ENCODE measurements at places on chromosomes 1 and 21. TPM values are rescaled to one million over a fixed set of nuclear protein-coding genes. Genes with fewer than 3 reads are reported as not detected.

DNA sequence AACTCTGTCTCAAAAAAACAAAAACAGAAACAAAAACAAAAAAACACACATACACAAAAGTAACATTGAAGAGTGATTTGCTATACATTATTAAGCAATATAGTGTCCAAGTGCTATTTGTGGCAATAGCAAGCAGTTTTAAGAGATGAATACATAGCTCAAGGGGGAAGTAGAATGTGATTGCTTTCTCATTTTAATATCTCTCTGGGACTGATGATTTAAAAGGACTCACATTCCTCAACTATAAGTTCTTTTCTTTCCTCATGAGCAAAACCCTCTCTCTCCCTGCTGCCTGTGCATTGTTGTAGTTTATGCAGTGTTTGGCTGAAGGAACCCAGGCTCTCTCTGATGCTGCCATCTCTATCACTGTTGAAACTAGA lies 47.0 kb upstream of the CSF1 start:
- DNase-seq = no peak

DNA sequence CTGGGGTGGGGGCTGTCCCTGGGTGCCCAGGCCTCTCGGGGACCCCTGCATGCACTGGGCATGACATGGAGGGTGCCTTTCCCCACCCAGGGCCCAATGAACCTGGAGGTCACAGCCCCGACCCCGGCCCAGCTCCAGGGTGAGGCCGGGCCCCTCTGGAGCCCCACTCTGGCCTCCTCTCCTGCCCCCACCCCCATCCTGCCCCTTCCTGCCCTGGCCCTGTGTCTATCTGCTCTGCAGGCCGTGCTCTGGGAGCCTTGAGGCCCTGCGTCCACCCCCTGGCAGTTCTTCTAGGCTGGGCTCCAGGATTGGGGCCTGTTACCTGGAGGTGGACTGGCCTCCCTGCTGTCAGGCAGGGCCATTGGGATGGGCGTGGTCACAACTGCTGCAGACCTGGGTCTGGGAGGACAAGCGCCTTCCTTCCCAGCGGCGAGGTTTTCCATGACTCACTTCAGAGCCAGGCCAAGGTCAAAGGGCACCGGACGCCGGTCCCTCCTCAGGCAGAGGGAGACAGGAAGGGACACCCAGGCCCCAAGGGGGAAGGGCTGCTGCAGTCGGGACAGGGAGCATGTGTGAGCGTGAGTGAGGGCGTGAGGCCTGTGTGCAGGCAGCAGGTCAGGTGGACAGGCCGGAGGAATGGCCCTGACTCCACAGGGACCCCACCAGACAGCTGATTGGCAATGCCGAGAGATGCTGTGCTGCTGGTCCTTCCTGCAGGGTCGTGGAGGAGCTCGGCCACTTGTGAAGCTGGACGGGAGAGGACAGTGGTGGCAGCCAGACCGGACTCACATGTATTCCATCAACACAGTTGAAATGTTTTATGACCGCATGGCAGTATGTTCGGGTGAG lies 31.1 kb upstream of the POFUT2 start:
- DNase-seq = peak; percentile 40

DNA sequence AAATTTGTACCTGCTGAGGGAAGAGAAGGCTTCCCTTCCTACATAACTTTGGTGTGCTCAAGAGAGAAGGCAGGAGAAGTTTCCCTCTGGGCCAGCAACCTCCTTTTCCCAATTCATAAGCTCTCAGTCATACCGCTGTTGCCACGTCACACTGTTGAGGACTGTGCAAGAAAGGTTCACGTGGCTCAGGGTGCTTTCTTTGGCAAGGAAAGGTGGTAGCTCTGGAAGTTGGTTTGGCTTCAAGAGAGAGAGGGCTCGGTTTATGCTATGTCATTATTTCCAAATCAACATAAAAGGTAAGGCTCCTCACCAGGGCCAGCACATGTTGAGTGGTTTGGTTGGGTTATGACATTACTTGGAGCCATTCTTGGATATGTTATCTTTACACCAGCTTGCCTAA lies 77.3 kb downstream of the TNFSF18 start:
- DNase-seq = no peak

DNA sequence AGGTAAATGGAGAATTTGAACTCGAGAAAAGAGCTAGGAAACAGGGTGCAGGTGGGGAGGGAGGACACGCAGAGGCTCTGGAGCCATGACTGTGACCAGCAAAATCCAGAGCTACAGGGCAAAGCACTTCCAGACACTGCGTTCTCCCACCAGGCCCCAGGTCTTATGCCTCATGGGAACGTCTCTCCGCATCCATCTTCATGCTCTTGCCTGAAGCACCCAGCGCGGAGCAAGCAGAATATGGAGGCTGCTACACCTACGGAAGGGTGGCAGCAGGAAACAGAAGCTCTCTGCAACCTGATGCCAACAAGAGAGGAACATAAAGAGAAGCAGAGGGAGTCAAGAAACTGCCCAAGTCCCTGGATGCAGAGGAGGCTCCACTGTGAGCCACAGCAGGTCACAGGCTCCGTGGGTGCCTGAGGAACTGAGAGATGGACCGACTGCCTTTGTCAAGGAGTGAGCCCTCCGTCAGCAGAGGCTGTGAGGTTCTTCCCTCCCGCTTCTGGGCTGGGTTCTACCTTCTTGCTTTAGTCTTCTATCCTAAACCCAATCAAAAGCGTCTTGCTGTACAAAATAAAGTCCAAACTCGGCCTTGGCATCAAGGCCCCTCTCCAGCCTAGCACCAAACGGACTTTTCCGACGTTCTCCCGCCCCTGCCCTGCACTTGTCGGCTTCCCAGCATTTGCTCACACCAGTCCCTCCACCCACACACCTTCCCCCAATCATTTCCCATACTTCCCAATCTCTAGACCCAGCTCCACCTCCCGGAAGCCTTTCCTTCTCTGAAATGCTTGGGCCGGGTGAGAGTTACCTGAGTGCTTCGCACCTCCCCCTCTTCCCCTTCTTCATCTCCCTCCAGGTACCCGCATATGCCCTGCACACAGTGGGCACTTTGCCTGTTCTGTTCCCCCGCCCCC lies 930 bp downstream of the DHCR24 start:
- DNase-seq = peak; percentile 61

DNA sequence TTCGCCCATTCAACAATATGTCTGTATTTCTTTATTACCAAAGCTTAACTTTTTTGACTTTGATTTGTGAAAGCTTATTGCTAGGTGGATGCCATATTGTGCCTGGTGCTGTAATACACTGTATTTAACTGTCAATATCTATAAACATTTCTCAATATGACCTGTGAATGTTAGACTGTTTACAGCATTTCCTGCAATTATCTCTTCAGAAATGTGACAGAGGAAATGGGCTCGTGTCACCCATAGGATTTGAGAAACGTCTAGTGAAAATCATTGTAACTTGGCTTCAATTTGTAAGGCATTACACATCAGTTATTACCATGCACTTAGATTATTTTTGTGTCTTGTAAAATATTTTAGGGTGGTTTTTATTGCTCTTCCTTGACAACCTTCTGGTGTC lies 237.8 kb upstream of the ADGRL2 start:
- no peak for DNase-seq

DNA sequence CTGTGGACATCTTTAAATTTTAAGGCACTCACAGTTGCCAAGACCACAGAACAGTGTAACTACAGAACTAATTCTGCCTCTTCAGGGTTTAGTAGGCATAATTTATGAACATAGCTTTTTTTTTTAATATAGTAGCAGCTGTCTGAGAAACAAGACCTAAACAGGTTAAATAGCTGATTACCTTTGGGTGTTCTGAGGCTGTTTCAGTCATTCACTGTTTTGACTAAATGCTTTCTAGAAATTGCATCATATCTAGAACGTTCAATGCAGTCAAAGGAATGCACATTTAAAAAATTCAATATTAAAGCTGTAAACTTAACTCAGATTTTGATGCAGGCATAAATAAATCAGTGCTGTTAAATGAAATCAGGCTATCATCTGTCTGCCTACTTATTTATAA lies 101.6 kb downstream of the BRINP3 start:
- DNase-seq = no peak

DNA sequence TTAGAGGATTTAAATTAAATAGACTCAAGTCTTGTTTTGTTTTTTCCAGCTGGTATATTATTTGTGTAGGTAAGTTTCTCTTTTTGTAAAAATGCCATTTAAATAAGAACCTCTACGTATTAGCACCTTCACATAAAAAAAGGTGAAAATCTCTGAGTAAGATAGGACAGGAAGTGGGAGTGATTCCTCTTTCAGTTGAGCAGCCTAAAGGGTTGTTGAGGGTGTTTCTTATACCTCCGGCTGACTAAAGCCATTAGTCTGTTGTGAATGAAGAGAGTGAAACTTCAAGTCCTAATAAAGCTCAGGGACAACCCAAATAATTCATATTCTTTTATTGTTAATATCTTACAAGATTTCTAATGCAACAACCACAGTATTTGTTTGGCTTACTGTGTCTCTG lies 188.7 kb downstream of the CHRM3 start:
- no peak for DNase-seq

- no peak for DNase-seq
Measured at GRCh38 chr1:184388319-184388889, 1.6 kb downstream of the C1orf21 start.

GRCh38 chr1:59332983-59333382 lies 36.1 kb downstream of the FGGY start:
- no peak for DNase-seq

IL20 gene
- not detected for total RNA-seq

ICOSLG gene
- 4.7 TPM for total RNA-seq

POLR3GL gene
- 17.9 TPM for total RNA-seq

AJAP1 gene
- not detected for total RNA-seq
